ENCODE measurements at places on chromosomes 1 and 21.

DNA sequence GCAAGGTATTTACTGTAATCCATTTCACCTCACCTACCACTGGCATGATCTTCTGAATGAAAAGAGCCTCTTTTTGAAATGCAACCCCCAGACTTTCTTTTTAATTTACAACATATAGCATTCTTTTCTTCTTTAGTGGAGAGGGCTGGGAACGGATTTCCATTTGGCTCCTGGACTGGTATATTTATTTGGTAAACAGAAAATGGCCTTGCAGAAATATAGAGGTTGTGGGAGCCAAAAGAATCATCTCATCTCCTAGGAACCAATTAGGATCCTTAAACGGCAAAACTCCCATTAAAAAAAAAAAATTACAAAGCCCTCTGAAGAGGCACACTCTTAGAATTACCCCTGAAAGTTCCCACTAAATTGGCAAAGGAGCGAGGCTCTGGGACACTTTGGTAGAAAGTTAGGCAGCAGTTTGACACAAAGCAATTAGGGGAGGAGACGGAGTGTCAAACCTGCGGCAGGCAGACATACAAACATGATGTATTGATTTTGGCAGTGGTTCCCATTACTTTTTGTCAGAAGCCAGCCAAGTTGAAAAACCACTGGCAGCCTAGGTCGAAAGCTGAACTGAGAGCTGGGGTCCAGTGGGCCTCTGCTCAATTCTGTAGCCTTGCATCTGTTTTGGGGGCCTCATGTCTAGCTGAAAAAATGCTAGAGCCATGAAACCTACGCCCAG lies 135.1 kb upstream of the MAGI3 start:
- DNase-seq, result no peak

DNA sequence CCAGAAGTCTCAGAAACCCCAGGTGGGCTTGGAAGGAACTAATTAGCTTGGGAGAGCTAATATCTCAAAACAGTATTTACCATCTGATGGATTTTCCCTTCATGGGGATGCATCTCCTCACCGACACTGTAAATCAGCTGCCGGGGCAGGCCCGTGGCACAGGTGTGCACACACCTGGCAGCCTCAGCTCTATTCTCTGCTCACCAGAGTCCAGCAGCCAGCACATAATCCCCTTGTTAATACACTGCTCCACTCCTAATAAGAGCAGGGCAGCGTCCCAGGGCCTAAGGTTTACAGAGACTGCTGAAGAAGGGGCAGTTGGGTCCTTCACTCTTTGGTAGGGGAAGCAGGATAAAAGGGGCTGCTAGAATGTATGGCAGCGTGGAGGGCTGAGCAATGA lies 200.0 kb downstream of the TOMM20 start:
- peak; percentile 41 for DNase-seq

DNA sequence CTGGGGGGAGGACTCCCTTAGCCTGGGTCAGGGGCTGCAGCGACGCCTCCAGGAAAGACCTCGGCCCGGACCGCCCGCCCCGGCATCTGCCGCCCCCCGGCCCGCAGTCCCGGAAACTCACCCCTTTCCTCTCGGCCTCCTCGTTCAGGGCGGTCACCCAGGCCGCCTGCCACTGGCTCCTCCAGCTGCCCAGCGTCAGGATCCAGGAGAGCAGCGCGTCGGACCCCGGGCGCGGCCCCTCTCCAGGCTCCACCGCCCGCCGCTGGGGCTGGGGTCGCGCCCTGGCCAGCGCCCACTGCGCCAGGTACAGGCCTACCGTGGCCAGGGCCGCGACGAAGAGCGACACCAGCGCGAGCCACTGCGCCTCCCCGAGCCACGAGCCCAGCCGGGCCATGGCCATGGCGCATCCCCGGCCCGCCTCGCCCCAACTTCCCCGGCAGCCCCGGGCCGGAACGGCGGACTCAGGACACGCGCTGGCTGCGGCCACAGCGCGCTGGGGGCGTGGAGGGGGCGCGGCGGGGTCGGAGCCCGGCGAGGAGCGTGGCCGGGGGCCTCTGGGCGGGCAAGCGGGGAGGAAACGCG lies 478 bp downstream of the C2CD2 start:
- no peak for DNase-seq

DNA sequence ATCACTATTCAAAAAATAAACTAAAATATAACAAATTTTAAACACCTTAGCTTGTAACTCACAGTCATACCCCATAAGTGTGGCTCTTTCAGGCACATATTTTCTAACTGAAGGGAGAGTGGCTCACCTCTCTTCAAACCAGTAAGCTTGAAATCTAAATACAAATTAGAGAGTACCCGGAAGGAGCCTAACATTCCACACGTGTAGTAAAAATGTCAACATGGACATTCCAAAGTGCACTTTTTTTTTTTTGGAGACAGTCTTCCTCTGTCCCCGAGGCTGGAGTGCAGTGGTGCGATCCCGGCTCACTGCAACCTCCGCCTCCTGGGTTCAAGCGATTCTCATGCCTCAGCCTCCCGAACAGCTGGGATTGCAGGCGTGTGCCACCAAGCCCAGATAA lies 275.6 kb upstream of the ADGRL2 start:
- DNase-seq, result no peak

- no peak for DNase-seq
Observed at GRCh38 chr1:193592317-193592716, 405.9 kb upstream of the B3GALT2 start.

- DNase-seq, result no peak
Observed at GRCh38 chr1:78348496-78349284, 142.1 kb upstream of the PTGFR start.

- DNase-seq, result no peak
Observed at GRCh38 chr1:17232759-17233661, 15.9 kb upstream of the PADI3 start.

- DNase-seq, result no peak
Observed at GRCh38 chr1:241589521-241589920, 50.6 kb downstream of the CHML start.

DNA sequence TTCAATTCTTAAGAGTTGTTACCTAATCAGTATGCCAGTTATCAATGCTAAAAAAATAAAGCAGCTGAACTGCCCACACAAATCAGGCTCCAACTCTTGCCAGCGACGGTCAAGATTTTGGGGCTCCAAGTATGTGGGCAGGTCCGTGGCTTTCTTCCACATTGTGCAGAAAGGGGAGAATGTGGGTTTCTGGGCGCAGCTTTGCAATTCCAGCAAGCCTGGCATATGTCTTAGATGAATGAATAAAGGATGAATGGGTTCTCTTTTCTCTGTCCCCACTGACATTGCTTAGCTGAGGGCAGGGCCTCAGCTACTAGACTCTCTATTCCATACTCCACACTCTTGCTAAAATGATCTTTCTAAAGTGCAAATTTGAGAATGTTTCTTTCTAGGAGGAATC lies 42.4 kb downstream of the NENF start:
- no peak for DNase-seq
